Stimulated activated CD4-positive, alpha-beta T cell treated with anti-CD3 and anti-CD28 coated beads, TNF-alpha, amount 100 ng/mL, for 24 hours (primary cell): ENCODE measurements at places on chromosomes 7 and 10.

- DNase-seq = no peak
Observed at GRCh38 chr7:3117488-3118231, 74.0 kb upstream of the CARD11 start.

DNA sequence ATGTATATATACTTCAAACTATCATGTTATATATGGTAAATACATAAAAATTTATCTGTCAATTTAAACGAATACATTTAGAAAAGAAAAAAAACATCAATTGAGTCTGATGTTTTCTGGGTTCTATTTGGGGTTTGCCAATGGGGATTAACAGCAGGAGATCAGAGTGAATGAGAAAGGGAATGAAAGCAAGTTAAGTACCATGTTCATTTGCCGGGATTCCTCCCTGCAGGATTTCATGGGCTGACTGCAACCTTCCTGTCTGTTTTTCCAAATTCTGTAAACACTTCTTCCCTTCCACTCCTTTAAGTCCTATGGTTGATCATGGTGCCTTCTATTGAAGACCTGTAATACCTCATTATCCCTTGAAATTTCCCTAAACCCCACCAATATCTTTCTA is 33.9 kb upstream of the SEMA3A start:
- no peak for DNase-seq

DNA sequence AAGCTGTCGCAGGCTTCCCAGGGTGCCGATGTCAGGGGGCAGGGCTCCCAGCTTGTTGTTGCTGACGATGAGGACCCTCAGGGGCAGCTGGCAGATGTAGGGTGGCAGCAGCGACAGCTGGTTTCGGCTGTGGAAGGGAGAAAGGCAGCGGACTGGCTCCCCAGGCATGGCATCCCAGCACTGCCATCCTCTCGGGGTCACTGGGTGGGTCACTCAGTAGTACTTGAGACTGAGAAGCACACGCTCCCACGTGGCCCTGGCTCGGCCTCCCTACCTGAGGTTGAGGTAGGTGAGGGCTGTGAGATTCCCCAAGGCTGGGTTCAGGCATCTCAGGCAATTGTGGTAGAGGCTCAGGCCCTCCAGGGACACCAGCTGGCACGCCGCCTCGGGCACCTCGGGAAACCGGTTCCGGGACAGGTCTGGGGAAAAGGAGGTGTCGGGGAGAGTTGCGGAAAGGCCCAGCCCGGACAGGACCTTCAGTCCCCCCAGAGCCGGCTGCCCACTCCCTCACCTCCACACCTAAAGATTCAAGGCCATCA is 3.8 kb downstream of the LRCH4 start:
- no peak for DNase-seq

DNA sequence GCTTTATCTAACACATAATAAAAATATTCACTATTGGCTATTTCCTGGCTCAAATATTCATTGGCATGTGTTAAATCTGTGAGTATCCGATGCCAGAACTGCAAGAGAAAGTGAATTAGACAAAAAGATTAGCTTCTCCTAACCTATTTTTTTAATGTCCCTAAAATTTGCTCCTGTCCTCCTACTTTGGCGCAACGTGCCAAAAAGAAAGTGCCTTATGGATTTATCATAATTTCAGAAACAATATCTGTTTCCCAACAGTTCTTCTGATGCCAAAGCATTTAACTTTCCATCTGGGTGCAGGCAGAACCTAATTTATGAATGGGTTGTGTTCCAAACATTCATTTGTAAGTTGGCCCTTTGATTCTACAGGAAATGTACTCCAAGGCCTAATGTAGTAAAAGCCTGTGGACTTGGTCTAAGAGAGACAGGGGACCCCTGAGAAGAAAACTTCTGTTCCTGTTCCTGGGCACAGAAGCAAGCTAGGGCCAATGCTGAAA is 15.4 kb downstream of the PIP4K2A start:
- no peak for DNase-seq

DNA sequence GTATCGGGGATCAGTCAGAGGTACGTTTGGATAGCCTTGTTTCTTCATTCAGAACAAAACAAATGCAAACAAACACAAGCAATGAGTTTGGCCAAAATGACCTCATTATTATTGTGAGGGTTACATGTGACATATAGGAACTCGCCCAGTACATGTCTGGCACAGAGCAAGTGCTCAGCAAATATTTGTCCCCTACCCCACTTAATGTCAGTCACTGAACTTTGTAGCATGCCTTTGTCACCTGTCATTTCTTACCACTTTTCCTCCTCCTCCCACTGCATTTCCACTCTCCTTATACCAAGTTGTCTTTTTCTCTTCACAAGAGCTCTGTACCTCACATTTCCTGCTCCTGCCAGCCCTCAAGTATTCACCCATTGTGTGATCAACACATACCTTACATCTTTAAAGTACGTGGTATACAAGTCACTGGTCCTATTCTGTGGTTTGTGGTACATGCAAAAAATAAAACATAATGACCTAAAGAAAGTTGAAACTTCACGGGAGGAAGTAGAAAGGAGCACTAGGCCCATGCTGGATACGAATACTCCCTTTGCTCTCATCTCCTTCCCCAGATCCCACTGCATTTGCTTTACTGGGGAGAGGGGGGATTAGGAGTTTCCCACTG is 236.0 kb downstream of the INHBA start:
- no peak for DNase-seq

GRCh38 chr7:123658023-123658422 is 2.4 kb downstream of the LMOD2 start:
- DNase-seq = no peak

- DNase-seq = no peak
Observed at GRCh38 chr10:123475466-123475865, 190.7 kb upstream of the GPR26 start.

DNA sequence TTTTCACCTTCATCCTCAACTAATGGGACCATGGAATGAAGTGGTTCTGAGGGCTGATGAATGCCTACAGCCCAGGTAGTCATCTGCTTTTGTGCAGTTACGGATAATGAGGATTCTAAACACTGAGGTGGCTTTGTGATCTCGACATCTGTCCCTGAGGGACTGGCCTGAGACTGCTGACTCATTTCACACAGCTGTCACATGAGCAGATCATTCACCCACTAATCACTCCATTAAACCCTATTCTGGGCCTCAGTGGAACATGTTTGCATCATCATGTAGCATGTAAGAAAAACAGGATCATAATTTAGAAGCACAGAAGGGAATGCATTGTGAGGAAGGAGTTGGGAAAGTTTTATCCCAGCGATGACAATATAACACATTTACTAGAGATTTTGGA is 79.4 kb upstream of the FEZF1 start:
- DNase-seq = no peak

DNA sequence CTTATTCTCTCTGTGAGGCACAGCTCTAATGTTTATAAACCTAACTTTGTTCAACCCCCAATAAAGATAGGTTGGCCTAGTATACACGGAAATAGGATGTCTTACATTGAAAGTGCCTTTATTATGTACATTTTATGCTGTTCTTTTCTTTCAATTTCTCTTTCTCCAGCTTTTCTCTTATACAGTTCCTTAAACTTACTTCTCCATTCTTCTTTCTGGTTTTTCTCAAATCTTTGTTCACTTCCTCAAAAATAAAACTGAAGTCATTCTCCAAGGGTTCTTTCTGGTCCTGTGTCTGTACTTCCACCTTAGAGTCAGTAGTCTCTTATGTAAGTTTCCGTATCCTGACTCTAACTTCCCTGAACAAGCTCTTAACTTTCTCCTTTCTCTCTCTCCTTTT is 29.2 kb upstream of the NAMPT start:
- no peak for DNase-seq

DNA sequence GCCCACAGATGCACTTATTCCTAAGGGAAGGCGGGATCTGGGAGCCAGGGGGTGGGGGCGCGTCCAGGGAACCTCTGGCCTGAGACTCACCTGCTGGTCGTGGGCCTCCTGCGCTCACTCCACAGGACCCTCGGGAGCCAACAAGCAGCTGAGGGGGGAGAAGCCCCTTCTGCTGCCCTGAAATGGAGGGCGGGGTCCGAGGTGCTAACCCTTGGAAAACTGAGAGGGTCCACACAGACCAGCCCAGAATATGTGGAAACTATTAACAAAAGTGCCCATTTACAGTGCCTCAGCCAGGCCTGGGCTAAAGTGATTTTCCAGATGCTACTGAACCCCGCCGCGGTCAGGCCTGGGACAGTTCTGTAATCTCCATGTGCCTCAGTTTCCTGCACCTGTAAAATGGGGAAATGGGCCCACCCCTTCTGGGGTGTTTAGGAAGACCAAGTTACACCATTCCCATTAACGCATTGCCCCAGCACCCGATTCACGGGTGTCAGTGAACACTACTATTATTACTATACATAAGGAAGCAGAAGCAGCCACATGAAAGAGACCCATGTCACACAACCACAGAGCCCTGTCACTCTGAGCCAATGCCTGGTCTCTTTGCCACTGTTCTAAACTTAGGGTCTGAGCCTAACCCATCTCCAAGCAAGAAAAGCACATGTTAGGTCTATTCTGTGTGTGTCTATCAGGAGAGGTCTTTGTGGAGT is 630 bp upstream of the VSTM4 start:
- no peak for DNase-seq

DNA sequence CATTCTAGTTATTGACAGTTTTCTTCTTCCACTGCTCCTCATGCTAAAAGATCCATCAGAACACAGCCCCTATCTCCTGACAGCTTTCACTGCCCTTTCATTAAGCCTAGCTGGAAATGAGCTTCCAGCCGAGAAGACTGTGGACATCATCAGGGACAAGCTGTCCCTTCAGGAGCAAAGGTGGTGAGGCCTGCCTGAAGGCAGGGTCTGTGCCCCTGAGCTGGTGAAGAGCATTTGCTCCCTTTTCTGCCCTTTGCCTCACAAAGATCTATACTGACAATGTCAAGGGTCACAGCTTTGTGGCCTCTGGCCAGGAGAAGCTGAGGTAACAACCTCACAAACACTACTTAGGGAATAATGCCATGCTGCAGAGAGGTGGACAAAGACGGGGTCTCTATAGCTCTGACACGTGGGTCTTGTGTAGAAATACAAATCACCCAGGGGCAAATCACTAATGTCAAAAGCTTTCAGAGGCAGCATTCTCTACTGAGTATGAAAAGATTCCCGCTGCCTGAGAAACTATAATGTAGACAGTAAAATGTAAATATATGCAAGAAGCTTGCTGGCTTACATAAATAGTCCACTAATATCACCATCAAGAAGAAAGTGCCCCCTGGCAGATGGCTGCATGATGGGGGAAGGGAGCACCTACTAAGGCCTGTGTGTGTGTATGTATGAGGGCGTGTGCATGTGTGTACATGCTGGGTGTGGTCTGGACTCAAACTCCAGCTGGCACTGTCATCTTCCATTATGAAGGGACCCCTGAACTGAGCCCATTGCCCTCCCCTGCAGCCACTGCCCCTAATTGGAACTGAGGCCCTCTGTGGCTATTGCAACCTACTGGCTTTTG is 55.8 kb downstream of the HBP1 start:
- no peak for DNase-seq

GRCh38 chr10:86556933-86557649 is 35.5 kb upstream of the WAPL start:
- no peak for DNase-seq

DNA sequence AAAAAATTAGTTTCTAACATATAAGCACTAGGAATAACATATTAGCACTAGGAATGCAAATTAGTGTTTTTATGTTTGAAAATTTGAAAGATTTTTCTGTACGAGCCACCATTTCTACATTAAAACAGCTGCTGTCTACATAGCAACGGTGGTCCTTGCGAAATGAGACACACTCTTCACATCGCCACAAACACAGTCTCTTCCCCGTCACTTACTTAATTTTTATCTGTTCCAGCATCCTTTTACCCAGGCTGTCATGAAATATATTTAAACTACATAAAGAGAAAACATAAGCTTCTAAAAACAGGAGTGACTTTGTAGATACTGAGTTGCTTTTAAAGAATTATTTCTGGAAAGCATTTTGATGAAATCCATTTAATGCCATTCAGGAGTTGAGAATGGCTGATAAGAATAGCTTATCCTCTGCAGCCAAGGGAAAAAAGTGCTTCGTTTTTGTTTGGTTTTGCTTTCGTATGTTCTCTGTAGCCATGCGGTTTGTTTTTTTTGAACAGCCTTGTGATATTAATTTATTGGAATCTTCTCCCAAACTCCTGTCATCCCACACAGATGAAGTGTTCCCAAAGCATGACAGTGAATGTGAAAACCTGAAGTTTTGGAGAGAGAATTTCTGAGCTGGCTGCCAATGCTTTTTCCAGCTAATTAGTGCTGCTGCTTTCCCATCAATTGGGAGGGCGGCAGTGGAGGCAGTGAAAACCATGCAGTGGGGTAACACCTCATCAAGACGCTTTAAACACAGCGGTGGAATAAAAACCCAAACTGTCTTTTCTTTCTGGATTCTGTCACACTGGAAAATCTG is 603.7 kb upstream of the ADARB2 start:
- DNase-seq = no peak

DNA sequence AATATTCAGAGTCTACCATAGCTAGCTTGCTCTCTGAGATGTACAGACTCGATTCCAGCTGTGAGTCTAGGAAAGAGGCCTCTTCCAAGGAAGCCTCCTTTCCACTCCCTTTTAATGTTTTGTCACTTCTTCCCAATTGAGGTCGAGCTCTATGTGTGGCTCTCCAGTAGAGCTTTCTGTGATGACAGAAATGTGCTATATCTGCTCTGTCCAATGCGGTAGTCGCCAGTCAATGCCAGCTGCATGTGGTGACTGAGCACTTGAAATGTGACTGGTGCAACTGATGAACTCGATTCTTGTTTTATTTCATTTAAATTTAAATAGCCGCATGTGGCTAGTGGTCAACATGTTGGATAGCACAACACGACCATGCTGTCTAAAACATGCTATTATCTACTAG is 387.0 kb upstream of the NRP1 start:
- DNase-seq = no peak

DNA sequence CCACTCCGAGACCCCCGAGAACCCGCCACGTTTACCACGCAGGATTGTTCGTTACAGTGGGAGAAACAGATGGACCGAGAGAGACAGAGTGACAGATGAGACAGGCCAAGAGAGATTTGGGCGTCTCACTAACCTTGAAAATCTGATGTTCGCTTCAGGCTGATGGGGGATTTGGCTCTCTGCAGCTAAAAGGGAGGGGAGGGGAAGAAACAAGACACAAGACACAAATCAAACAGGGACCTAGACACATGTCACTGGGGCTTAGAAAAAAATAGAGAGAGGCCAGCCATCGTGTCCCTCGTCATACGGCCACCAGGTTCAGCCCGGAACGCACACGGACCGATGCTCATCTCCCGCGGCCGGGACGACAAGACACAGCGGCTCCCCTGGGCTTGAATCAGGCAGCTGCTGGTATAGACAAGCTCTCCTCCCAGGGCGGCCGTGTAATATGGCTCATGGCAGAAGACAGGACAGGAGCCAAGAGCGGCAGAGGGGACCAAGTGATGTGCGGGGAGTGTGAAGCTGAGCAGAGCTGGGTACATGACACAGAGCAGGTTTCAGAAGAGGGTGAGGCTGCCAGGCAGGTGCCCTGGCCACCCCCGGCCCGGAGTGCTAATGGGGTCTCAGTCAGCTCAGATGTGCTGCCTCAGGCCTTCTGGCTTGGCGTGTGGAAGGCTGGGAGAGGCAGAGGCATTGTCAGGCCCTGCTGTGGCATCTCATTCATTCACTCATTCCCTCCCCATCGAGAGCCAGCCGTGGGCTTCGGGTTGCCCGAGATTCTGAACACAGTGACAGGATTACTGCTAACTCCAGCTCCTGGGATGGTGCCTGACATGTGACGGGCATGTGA is 88.5 kb upstream of the GNA12 start:
- no peak for DNase-seq

- peak; percentile 45 for DNase-seq
Observed at GRCh38 chr7:114922652-114923402, 933 bp downstream of the MDFIC start.

- no peak for DNase-seq
Observed at GRCh38 chr7:158283016-158283974, 304.3 kb downstream of the PTPRN2 start.
